ENCODE measurements at places on chromosomes 7 and 10. TPM values are rescaled to one million over a fixed set of nuclear protein-coding genes. Genes with fewer than 3 reads are reported as not detected.

Gene LLCFC1
- total RNA-seq: not detected

Gene GPR15LG
- not detected for total RNA-seq

Gene RAMP3
- total RNA-seq: not detected

DNA sequence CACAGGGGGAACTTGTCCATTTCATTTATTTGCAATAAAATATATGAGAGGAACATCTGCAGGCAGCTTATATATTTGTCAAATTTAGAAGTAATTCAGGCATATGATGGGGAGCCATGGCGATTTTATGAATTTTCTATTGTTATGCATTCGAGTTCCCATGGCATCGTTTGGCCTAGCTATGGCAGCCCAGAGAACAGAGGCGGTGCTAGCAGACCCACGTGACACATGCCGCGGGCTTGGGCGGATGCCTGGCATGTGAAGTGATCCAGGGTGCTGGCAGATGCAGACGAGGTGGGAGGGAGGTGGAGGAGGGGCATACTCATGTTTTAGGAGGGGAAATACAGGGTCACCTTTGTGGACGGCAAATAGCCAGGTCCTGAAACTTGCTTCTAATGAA lies 560.0 kb upstream of the GALNT17 start:
- H3K27ac ChIP-seq: peak overlapping the region; percentile 81
- no peak for DNase-seq
- peaks cover 17% of the 10 kb centered on the region for H3K36me3 ChIP-seq
- peaks cover 38% of the 10 kb centered on the region for H3K27me3 ChIP-seq

DNA sequence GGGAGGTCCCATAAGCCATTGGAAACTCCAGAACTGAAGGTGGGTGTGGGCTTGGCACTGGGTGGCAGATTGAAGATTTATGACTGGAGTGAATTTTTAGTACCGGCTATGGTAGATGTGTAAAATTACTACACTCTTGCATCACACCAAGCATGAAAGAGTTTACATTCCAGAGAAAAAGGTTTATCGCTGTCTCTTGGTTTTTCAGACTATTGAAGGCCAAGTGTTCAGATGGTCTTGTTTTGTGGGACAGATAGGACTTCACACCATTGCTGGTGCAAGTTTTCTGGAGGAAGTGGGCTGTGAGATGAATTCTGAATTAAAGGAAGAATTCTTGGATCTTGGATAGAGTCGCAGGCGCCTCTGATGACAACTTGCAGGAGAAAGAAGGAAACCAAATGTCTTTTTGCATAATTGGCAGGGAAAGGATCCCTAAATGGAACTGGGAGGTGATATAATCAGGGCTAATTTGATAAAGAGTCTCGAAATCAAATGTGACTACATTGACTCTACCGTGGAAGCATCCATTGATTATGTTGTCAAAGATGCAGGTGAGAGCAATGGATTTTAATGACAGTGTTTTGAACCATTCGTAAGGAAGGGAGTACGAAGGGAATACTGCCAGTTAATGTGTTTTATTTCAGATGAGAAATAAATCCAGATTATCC lies 14.2 kb upstream of the NMT2 start:
- no peak overlapping the region for H3K27ac ChIP-seq
- peaks cover 1% of the 10 kb centered on the region for H3K36me3 ChIP-seq
- no peak overlapping the region for H3K4me3 ChIP-seq
- H3K27me3 ChIP-seq: no peaks in the 10 kb centered on the region

DNA sequence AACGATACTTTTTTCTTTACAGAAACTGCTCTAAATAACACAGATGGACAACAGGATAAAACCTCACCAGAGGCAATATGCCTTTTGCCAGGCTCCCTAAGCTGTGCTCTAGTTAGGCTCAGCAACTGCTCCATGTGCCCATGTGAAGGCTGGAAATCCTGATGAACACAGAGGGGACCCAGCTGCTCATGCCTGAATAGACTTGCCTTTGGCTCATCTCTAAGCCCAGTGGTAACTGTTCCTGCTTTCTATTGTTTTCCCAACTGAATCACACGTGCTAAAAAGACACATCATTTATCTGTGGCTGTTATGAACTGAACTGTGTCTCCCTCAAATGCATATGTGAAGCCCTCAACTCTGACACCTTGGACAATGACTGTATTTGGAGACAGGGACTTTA lies 110.4 kb downstream of the RNF216 start:
- H3K36me3 ChIP-seq: peaks cover 4% of the 10 kb centered on the region
- no peak overlapping the region for H3K4me3 ChIP-seq
- no peaks in the 10 kb centered on the region for H3K27me3 ChIP-seq
- H3K4me1 ChIP-seq: peaks cover 4% of the 10 kb centered on the region
- no peak for DNase-seq
- H3K27ac ChIP-seq: no peak overlapping the region

DNA sequence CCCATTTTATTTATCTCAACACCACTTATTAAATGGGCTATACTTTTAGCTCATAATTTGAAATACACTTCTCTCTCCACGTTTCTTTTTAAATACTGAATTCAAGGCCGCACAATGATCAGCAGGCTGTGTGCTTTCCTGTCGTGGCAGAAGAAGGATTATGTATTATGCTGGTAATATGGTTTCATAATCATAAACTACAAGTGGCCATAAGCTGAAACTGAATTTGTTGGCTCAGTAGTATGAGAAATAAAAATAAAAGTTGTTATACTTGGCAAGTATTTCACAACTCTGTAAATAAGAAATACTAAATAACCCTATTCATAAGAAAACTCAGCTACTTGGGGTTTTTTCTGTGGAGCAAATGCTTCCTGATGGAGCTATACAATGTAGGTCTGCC lies 313.6 kb downstream of the DOCK4 start:
- H3K27me3 ChIP-seq: no peaks in the 10 kb centered on the region
- no peak for DNase-seq
- peaks cover 2% of the 10 kb centered on the region for H3K36me3 ChIP-seq
- no peak overlapping the region for H3K4me3 ChIP-seq

DNA sequence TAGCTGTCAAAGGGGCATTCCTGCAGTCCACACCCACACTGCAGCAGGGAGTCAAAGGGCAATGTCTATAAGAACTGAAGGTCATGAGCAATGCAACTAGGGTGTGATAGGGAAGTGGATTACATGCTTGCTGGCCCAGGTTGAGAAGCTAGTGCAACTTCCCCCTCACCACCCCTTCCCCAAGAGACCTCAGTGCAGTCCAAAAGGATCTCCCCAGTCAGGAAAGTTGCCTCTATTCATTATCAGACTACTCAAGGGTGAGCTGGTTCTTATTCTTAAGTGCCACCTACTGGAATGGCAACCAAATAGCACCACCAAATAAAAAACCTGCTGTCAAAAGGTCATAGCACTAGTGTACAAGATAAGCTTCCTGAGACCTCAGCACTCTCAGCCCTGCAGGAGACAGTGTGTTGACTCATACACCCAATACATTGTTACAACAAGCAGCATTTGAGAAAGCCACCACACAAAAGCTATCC lies 28.2 kb downstream of the MTERF1 start:
- H3K4me1 ChIP-seq: peaks cover 6% of the 10 kb centered on the region
- no peak overlapping the region for H3K27ac ChIP-seq

Measured in progenitor cell of endocrine pancreas (in vitro differentiated cells).